ENCODE measurements at places on chromosomes 4 and X.

GRCh38 chr4:38673130-38673978, 9.4 kb downstream of the KLF3 start:
- DNase-seq: no peak

DNA sequence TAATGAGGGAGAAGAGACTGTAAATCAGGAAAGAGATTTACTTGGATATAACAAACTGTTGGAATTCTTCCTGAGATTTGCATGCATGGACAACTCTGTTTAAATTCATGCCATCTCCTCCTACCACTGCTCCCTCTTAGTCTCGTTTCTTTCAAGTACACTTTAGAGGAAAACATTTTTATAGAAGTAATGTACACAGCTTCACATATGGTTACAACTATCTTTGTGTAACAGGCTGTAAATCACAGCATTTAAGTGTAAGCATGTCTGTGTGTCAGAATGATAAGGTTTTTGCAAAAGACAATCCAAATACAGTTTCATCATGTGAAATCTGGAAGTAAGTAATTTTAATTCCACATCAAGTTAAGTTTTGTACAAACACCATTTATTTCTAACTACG, 21.5 kb upstream of the ENPEP start:
- DNase-seq: no peak

GRCh38 chrX:20280938-20281337, 14.2 kb upstream of the RPS6KA3 start:
- no peak for DNase-seq

DNA sequence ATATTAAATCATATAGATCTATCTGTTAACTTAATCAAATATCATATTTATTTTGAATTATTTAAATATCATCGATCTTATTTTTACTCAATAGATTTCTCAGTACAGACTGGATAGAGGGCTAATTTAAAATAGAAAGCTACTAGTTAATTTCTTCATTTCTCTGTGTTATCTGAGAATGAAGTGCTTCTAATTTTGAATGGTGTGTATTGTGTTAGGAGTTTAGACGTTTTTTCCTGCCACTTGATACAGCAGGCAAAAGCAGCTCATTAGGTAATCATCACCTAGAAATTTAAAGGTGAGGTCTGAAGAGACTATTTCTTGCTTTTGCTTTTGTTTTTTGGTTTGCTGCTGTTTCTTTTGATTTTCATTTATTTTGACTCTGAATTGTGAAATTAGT, 948.8 kb upstream of the TENM3 start:
- no peak for DNase-seq

- no peak for DNase-seq
Measured at GRCh38 chr4:11900359-11900758, 471.7 kb upstream of the HS3ST1 start.

- peak; percentile 1 for DNase-seq
Measured at GRCh38 chrX:68440940-68441339, 7.6 kb upstream of the OPHN1 start.

DNA sequence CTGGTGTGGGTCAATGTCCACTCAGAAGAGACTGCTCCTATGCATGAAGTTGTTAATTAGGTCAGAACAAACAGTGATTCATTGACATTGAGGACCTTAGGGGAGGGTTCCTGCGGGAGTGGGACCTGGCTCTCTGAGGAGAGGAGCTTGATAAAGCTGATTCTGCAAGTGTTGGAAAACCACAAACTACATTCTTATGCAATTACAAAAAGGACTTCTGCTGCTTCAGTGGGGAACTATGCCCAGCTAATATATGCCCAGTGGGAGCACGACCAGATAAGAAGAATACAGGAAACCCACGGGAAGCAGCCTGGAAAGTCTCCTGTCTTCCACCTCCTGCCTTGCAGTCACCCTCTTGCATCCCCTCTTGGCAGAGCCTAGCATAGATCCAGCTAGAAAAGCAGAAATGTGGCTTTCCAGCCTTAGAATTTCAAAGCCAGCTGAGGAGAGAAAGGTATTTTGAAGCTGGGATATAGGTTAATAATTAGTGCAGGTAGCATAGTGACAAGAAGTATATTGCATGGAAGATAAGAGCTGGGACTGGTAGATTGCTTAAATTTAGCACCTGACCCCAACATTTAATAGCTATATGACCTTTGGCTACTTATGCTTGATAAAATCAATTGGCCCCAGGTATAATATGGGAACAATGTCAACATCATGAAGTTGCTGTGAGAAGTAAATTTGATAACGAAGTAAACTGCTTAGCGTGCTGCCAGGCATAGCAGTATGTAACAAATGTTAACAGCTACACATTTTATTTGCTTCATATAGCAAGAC, 34.9 kb upstream of the UGT8 start:
- no peak for DNase-seq

GRCh38 chr4:140740422-140740821, 15.8 kb downstream of the TBC1D9 start:
- no peak for DNase-seq

DNA sequence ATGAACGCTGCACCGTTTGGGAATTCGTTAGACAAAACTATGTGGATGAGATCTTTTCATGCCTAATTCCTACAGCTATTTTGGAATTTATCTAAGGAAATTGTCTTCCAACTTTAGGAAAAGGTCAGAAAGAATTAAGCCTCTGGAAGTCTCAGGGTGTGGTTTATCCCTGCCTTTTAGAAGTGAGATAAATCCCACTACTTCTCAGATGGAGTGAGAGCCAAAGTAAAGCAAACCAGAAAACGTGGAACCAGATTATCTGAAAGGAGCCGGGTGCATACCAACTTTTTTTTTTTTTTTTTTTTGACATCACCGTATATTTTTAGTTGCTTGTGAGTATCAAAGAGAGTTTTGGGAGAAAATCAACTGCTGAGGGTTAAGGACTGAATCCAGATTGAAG, 79.6 kb downstream of the VCX2 start:
- no peak for DNase-seq

- DNase-seq: no peak
Measured at GRCh38 chr4:52235552-52236201, 184.6 kb downstream of the SPATA18 start.

GRCh38 chr4:186189656-186190055, 1.7 kb upstream of the CYP4V2 start:
- no peak for DNase-seq

DNA sequence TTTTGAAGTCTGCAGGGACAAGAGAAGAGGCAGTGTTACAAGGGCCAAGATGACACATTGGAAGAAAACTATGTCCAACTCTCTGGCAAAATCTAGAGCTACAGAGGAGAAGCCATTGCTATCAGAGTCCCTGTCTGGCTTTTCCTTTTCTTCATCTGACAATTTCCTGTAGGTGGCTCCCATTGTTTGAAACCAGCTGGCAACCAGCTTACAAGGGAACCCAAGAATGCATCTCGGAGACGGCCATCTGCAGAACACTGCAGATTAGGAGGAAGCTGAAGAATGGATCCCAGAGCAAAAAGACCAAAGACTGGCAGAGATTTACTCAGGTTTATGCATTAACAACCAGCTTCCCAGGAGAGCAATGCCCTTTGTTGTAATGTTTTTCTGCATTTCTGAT, 216.2 kb upstream of the CTSO start:
- DNase-seq: no peak

- DNase-seq: no peak
Measured at GRCh38 chr4:4990857-4991540, 28.3 kb downstream of the CYTL1 start.

DNA sequence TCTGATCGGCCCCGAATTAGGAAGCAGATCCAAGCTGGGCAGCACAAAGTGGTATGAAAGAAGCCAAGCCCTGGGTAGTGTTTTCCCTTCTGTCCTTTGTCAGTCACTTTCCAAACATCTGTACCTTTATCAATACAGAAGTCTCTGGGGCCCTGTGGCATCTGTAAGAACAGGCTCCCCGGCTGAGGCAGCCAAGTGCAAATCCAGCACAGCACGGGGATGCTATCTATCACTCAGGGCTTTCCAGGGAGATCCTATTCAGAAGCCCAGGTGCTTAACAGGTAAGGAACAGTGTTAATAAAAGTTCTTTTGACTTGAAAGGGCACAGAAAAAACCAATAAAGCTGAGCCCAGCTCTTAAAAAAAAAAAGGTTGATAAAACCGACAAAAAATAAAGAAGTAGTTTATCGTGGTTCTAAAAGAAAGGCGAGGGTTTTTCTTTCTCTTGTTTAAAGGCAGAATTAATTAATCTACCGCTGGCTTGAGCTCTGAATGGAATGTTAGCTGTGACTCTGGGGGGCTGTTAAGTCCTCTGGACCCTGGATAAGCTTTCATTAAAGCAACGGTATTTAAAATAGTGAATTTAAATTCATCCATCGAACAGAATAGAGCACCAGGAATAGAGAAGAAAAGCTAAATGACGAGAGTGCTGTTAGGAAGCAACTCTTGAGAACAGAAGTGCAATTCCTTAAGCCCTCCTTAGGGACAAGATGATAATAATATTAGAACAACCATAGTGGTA, 119.1 kb upstream of the GATB start:
- no peak for DNase-seq

- no peak for DNase-seq
Measured at GRCh38 chr4:166538491-166539005, 665.5 kb downstream of the TLL1 start.

DNA sequence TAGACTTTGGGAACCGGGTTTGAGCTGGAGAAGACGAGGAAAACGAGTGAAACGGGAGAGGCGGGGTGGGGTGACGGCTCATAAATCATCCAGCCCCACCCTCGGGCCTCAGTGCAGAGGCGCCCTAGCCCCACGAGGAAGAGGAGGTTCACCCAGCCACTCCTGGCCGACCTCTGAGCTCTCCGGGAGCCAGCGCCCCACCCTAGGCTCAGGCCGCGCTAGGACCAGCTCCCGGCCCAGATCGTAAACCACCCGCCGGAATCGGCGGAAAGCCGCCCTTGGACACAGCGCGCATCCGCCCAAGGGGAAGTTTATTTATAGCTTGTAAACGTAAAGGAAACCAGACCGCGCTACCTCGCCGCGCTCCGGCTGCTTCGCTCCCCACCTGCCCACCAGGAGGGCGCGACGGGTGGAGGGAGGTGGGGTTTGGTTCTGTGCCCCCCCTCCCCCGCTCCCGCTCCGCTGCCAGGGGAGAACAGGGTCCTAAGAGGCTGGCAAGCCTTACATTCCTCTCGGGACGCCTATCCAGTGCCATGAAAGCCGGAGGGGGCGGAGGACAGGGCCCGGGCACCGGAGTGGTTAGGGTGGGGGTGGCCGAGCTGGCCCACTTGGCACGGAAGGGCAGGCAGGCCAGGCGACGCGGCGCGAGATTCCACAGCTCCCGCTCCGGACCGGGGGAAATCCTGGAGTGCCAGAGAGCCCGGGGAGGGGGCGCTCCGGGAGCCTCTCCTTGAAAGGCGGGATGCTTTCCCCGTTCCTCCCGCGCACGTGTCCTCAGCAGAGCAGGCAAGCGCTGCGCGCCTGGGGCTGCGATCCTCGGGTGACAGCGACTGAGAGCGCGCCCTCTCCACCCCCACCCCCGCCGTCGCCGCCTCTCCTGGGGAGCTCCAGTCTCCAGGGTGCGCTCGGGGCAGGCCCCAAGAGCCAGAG, 84.2 kb downstream of the BCOR start:
- no peak for DNase-seq

DNA sequence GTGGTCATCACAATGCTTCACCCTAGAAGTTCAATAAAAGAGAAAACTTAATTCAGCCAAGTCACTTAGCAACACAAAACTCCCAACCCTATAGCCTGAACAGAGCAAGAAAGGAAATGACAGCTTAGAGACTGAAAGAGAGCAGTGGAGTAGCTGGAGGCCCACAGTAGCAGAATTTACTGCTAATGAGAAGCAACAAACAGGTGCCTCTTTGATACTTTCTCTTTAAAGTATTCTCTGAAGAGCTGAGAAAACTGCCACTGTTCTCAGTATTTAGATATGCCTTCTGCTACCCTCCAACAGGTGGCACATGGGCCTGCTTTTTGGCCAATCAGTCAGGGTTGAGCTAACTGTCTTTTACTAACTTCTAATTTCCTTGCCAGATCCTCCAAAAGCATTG, 240.0 kb downstream of the GPC3 start:
- DNase-seq: no peak

- DNase-seq: no peak
Measured at GRCh38 chr4:108649863-108650211, 562 bp upstream of the OSTC start.

GRCh38 chrX:137431693-137432488, 134.0 kb upstream of the ZIC3 start:
- no peak for DNase-seq

- DNase-seq: no peak
Measured at GRCh38 chr4:117063961-117064696, 21.2 kb downstream of the TRAM1L1 start.

GRCh38 chr4:90254357-90254756, 127.2 kb downstream of the CCSER1 start:
- no peak for DNase-seq

- DNase-seq: no peak
Measured at GRCh38 chr4:70531981-70532380, 13.6 kb downstream of the AMTN start.

DNA sequence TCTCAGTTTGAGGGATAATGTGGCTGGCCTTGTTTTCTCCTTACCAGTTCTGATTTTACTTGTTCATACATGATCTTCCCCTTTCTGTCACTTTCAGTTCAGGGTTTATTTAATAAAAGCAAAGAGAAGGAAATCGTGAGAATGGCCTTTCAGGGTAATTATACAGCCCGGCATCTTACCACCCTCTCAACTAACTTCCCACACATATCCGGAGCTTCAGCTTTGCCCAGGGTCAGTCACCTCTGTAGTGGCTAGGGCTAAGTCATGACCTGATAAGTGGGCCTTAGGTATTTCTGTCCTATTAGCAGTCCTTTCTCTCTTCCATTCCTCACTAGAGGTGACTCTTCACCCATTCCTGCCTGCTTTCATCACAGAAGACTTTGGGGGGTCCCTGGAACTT, 15.8 kb downstream of the TRPC5 start:
- DNase-seq: no peak

GRCh38 chr4:108772402-108772801, 9.5 kb upstream of the ETNPPL start:
- no peak for DNase-seq

DNA sequence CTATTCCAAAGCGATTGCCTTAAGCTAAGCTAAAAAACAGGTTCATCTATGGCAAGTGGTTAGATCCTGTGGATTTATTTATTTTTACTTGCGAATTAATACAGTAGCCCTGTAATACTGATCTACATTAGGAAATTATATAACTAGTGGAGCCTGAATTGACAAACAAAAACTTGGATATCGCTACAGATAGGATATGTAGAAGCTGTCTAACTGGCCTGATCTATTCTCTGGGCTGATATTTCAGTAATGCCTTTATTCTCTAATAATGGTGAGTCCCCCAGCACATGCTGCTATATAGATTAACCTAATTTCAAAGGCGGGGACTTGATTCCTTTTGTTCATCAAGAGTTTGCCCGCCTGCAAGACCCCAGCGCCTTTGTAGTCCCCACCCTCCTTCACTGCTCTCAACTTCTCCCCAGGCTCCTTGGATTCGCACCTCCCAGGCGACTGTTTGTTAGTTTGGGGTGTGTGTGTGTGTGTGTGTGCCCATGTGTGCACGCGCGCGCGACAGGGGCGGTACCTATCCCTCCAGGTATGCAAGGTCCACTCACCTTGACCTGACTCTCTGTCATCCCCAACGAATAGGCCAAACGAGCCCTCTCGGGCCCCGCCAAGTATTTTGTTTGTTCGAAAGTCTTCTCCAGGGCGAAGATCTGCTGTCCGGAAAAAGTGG, 3.8 kb downstream of the NKX6-1 start:
- no peak for DNase-seq

Measured in caudate nucleus (tissue), 63 donors.